AG04450 (cell line): ENCODE measurements at places on chromosomes 5 and 9.
A peak's percentile ranks its signal among the peaks of the same experiment; 100 is the strongest.

DNA sequence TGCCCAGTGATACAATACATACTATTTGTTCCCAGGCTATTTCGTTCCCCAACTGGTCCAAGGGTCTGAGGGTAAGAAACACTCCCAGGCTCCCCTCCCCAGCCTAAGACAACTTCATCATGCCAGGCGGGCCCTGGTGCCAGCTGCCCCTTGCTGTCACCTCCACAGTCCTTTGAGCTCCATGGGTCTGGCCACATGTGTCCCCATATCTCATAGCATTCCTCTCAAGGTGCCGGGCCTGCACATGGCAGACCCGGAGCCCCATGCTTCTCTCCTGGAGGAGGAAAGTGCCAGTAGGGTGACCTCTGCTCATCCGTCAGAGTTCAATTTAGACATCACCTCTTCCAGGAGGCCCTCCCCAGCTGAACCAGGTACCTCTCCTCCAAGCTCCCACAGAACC, 120.5 kb downstream of the C5orf15 start:
- no peak for DNase-seq

- DNase-seq, result no peak
Observed at GRCh38 chr9:110446171-110446570, 108.5 kb upstream of the TXNDC8 start.

DNA sequence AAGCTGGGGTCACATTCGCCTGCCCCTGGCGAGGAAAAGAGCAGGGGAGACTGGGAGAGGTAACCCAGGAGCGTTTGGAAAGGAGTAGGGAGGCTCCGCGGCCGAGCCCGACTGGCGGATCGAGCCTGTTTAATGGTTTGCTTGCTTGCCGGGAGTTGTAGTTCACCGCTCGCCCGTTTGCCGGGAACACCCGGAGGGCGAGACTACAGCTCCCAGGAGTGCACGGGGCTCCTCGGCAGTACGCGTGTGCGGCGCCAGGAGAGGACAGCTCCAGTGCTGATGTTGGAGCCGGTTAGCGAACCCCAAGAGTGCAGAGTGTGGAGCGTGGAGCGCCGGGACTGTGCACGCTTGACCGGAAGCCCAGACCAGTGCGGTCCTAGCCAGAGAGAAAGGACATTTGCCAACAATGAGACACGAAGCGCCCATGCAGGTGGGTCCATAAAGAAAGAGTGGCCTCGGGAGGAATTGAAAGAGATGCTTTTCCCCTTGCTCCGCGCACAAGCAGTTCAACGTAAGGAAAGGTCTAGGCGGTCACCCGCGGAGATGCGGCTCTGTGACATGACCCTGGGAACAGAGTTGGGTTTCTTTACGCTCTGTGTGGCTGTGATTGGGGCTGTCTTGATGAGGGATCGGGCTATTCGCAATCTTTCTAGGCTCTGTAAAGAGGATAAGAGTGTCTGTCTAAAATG, at the start of gene RAB3C:
TSS of gene RAB3C (plus strand) at position 273 of the 689 bp plus-strand sequence. CDS start at position 407, 134 bp downstream.
- peak; percentile 72 for DNase-seq

GRCh38 chr9:135343837-135344522, 135.6 kb upstream of the PPP1R26 start:
- DNase-seq, result no peak

DNA sequence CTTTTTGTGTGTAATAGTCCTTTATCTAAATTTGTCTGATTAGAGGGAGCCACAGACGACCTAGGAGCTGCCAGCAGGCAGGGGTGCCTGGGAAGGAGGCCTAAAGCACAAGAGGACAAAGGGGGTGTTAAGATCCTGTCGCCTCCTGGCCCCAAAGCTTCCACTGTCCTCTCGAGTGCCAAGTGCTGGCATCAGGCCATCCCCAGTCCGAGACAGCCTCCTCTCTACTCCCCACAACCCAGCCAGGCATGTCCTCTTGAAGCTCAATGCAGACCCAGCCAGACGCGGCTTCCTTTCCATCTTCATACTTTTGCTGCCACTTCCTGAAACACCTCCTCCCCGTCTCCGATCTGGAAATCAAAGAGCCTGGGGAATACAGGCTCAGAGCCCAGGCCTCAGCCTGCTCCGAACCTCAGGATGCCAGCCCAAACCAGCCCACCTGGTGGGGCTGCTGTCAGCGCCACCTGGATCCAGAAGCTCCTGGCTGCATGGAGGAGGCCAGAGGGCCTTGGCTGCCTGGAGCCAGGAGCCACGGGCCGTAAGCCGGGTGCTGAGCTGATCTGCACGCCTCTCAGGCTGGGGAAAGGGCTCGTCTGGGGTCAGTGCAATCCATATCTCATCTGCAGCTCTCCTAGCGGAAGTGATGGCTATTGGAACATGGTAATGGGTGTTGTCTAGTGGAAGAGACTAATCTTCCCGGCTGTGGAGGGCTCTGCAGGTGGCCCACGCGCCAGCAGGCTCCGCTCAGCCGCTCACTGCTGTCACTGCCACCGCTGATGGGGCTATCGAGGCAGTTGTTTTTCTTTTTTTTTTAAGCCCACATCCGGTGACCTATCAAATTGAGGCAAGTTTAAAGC, 60.2 kb upstream of the FUBP3 start:
- no peak for DNase-seq
